HAP-1 (cell line): ENCODE measurements at places on chromosomes 16 and 17.

DNA sequence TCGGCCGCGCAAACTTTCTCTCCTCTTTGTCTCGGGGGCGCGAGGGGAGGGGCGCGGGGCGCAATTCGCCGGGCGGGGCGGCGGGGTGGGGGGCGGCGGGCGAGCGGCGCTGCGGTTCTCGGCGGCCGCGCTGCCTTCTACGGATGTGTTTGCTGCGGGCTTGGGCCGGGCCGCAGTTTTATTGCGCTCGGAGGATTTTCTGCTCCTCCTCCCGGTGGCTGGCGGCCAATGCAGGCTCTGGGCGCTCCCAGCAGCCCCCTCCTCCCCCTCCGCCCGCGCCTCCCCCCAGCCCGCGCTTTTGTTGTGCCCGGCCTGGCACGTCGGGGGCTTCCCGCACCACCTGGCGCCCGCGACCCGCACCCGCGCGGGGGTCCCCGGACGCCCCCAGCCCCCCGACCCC lies at the start of gene TIMP2:
Gene TIMP2, minus strand, starts transcription at position 154 of the 400 bp plus-strand sequence. CDS start 299 bp downstream, outside the sequence.
- peak; percentile 84 for DNase-seq

GRCh38 chr16:62363501-62363900 lies 327.3 kb upstream of the CDH8 start:
- peak; percentile 8 for DNase-seq

DNA sequence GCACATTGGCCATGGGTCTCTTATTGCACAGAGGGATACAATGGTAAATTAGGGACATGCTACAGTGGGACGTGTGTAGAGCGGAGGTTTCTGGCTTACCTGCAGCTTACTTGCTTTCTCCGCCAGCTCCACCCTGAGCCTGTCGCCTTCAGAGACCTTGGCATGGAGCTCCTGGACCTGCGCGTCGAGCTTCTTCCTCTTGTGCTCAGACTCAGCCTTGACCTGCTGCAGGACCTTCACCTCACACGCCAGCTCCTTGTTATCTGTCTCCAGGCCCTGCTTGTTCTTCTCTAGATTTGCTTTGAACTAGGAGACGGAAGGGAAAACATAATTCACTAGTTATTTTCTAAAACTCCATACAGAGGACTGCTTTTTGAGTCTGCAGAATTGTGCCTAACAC lies 63.5 kb downstream of the NDEL1 start:
- no peak for DNase-seq

GRCh38 chr16:50161950-50162349 lies 8.8 kb downstream of the TENT4B start:
- DNase-seq: no peak

- no peak for DNase-seq
Observed at GRCh38 chr17:19292377-19292711, 55.2 kb downstream of the EPN2 start.

- DNase-seq: no peak
Observed at GRCh38 chr17:71447644-71448043, 673.2 kb upstream of the SOX9 start.

DNA sequence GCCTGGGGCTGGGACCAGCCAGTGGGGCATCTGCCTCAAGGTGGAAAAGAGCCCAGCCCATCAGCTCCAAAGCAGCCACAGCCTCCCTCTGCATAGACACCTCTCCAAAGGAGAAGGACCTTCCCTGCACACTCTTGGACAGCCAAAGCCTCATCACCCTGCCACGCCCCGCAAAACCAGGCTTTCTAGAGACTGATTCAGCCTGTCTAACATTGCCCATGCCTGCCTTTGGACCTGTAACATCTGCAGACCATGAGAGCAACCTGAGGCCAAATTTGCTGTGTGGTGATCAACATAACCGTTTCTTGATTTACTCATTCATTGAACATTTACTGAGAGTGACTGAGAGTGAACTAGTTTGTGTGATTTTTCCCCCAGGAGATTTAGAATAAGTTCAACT lies 219.7 kb upstream of the HSBP1 start:
- no peak for DNase-seq

- no peak for DNase-seq
Observed at GRCh38 chr16:76661691-76662235, 384.6 kb downstream of the CNTNAP4 start.
